ENCODE measurements at places on chromosomes 16 and 17.
A peak's percentile ranks its signal among the peaks of the same experiment; 100 is the strongest.

- DNase-seq, result no peak
Observed at GRCh38 chr16:3101018-3101840, 2.1 kb upstream of the ZSCAN10 start.

DNA sequence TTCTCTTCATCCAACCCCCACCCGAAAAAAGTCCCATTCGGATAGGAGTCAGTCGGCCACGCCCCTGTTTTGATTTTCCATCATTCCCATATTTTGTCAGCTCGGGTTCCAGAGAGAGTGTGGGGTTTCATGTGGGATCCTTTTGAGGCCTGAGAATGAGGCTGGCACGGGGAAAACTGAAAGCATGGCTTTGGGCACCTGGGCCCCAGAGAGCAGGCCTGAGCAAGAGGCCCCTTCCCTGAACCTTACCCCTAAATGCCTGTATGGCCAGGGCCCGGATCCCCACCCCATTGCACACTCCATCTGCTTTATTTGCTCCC, 4.6 kb upstream of the HOXB4 start:
- no peak for DNase-seq

DNA sequence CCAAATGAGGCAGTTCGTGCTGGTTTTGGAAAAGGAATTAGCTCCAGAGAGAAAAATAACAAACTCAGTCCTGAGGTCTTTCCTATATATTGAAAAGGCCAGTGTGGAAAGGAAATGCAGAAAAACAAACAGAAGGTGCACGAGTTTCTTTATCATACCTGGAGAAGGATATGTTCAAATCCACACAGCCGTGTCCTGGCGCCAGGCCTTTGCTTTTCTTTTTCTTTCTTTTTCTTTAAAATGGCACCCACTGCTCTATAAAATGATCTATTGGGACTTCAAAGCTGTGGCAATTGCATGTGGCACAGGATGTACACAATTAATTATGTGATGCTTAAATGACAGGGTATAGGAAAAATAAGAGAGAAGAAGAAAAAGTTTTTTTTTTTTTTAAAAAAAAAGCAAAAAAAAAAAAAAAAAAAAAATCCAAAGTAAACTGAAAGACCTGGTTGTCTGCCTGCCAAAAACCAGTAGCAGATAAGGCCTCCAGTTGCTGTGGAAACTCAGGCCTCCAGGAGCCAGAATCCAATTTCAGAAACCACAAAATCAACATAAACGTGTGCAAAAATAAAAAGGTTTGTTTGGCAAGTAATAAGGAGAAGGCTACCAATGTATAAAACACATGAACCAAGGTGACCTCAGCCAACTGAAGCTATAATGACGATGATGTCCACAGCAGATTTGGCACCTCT, 957.6 kb upstream of the SOX9 start:
- DNase-seq, result no peak

DNA sequence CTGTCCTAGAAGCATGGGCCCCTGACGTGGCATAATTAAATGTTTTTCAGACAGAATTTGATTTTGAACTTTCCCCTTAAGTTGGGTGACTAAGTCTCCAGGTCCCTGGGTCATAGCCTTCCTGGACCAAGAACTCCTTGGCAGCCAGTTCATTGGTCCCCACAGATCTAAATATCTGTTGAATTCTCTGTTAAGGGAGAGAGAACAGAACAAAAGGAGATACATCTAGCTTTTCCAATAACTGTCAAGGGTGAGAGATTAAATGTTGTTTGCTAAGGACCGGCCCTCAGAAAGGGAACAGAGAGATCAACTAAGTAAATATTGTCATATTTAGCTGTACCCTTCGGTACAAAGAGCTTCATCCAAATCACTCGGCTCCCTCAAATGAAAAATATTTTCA, 78.2 kb upstream of the NOL11 start:
- DNase-seq, result no peak

DNA sequence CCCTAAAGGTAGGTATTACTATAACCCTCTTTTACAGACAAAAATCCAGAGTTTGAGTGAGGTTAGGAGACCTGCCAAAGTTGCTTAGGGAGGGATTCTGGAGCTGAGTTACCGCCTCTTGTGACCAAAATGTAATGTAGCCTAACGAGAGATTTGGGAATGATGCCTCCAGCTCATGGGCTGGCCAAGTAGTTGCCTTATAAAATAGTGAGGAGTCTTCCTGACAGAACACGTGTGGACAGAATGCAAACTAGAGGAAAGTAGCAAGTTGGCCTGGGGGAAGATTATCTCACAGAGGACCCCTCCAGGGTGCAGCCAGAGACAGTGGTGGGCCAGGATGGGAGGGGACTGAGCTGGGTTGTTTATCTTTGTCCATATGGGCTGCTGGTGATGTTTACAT, 543.7 kb upstream of the CDH11 start:
- no peak for DNase-seq

- no peak for DNase-seq
Observed at GRCh38 chr17:8162233-8162996, at the start of gene VAMP2. TSS of gene VAMP2 (minus strand) at chr17:8162948. CDS start at chr17:8162879, 69 bp downstream.

GRCh38 chr17:35235917-35236316, 7.0 kb upstream of the SLFN5 start:
- DNase-seq, result no peak

- DNase-seq, result peak; percentile 79
Observed at GRCh38 chr17:80036715-80037477, 454 bp downstream of the CCDC40 start.

- no peak for DNase-seq
Observed at GRCh38 chr17:63125987-63126386, 160.0 kb downstream of the TANC2 start.

DNA sequence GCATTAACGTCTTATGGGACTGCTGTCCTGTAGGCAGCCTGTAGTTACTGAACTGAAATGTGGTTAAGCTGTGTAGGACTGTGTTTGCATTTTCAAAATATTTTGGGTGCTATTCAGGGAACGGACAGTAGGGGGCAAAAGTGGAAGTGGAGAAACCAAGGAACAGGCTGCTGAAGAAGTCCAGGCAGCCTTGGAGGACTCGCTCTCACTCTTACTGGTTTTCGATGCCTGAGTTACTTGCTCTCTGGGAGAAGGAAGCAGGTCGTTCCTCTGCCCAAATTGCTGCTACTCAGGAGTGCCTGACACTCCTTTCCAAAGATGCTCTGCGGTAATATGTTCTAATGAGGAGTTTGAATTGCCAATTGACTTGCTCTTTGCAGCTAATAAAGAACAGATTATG, 64.5 kb upstream of the RBFOX1 start:
- DNase-seq, result peak; percentile 67

DNA sequence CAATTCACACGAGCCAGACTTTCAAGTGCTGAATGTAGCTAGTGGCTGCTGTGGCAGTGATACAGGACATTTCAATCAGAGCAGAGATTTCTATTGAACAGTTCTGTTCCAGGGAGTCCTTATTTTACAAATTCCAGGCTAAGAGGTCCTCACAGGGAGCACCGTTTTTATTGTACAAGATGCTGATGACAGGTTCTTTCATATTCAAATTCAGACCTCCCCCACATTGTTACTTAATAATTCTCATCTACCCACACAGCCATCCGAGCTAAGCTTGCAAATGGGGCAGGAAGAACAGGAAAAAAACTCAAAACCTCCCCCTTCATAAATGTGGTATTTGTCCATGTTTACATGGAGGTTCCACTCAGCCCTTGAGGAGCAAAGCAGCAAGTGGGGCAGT, 9.8 kb downstream of the GABARAPL2 start:
- no peak for DNase-seq

All from iPS-NIHi11 (cell line).